Esophagus squamous epithelium (tissue), 5 donors: ENCODE measurements at places on chromosomes 6 and 20.

DNA sequence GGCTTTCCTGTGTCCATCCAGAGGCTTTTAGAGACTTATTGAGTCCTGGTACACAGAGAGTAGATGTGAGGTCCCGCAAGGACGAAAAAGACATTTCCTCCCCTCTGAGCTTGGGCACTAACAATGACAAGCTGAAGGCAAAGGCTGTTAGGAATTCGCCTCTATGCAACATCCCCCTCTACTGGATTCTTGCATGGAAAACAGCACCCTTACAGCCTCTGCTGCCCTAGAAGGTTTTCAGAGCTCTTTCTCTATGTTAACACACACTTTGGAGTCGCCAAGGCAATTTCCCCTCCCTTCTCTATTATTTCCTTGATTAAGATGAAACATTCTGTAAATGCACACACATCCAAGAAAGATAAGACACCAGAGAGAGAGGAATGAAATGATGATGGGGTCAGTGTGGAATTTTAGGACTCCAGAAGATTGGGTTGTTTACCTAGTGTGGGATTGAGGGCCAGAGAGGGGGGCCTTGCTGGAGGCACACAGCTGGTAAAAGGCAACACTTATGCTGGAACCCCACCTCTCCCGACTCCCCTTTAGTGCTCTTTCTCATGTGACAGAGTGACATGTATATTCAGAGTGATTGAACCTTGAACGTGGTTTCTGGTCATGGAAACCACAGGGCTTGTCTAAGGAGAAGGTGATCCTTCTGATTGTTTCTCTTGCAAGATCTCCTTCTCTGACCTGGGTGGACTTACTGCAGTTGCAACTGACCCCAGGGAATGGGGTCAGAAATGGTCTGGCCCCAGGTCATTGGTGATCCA is 300.7 kb downstream of the CLIC5 start:
- DNase-seq, result no peak

GRCh38 chr6:134961366-134961765 is 11.5 kb upstream of the ALDH8A1 start:
- no peak for DNase-seq

GRCh38 chr6:168964138-168964835 is 289.4 kb downstream of the THBS2 start:
- DNase-seq, result no peak

DNA sequence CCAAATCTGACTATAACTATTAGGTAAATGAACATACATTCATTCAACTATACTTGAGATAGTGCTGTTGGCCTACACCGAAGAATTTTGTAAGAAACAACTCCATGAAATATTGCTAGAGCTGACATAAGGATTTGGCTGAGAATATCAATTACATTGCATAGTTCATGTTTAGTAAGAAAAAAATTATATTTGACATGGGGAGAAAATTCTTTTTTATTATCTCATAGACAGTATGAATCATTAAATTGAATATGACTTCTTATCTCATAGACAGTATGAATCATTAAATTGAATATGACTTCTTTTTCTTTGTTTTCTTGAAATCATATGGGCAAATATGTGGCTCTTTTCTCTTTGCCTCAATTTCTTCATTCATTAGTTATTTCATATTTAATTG is 212.3 kb upstream of the HSF2 start:
- no peak for DNase-seq

DNA sequence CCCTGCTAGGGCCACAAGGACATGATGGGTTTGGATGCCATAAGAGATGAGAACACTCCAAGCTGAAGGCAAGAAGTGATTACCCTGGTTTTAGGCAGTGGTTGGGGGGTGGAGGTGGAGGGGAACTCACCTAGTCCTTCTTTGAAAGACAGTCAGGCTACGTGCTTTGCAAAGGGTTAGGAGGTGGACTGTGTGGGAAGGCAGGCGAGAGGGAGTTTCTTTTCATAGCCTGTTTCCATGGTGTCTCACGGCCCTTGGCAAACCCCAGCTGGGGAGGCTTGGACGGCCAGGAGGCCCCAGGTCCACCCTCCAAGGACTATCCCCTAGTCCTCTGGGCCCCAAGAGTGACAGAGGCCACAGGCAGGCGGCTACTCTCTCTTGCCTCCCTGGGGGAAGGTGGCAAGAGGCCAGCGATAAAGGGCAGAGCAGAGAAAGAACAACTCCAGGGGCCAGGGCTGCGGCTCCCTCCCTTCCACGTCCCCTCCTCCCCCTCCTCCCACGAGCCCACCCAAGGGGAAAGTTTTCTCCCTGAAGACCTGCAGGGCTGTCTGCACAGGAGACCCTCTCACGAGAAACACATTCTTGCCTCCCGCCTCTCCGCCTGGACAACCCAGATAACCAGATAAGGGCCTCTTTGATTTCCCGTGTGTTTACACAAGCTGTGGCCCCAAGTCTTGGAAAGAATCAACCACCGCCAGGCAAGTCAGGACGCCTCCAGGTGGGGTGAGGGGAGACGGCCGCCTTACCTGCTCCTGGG is 74.4 kb downstream of the NOL4L start:
- DNase-seq, result no peak

DNA sequence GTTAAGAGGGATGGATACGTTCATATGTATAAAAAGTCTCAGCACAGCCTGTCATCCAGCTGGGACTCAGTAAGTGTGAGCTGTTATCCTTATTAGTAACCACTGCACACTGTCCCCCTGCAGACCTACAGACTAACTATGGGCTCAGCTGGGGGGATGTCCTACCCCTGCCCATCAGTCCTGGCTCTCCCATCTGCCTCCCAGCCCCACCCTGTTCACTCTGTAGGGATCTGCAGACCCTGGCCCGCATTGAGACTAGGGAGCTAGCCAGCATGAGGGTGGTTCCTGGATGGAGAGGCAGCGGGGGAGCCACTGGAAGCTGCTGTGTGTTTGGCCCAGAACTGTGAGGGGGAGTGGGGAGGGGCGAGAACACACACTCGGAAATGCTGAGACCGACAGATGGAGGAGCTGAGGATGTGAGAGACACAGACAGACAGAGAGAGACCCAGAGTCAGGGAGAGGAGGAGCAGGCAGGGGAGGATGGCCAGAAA is 17.1 kb downstream of the XKR7 start:
- DNase-seq, result no peak

GRCh38 chr20:61957961-61958715 is 107.5 kb downstream of the TAF4 start:
- no peak for DNase-seq

DNA sequence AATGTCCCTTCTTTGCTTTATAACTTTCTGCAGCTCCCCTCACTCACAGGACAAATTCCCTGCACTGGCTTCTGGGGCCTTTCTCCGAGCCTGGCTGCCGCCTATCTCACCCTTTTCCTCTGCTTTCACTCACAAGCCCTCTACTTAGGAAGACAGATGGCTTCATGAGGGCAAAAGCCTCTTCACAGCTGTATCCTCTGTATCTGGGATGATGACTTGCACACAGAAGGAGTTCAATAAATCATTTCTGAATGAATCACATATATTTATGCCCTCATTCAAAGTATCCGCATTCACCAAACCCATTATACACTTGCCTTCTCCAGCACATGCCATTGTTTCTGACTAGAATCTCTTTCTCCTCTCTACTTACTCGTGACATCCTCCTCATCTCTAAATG is 159.0 kb upstream of the RIPOR2 start:
- DNase-seq, result no peak

GRCh38 chr6:75381877-75382633 is 97.5 kb upstream of the TMEM30A start:
- no peak for DNase-seq

GRCh38 chr20:22829356-22829755 is 205.8 kb upstream of the SSTR4 start:
- DNase-seq, result no peak

DNA sequence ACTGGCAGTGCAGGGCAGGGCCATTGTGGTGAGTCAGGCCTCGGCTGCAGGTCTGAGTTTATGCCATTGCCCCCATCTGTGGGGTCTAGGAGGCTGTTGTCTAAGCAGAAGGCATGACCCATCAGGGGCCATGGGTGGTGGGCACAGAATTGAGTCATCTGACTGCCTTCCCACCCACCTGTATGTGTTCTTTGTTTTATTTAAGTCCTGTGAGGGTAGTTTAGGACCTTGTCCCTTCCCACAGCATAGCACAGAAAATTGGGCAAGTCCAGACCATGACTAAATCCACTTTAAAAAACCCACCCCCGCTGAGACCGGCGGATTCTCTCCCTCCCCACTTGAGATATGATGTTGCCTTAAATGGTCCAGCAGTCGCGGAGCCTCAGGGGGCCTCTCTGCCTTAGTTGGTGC is 40.3 kb downstream of the ERMARD start:
- no peak for DNase-seq

DNA sequence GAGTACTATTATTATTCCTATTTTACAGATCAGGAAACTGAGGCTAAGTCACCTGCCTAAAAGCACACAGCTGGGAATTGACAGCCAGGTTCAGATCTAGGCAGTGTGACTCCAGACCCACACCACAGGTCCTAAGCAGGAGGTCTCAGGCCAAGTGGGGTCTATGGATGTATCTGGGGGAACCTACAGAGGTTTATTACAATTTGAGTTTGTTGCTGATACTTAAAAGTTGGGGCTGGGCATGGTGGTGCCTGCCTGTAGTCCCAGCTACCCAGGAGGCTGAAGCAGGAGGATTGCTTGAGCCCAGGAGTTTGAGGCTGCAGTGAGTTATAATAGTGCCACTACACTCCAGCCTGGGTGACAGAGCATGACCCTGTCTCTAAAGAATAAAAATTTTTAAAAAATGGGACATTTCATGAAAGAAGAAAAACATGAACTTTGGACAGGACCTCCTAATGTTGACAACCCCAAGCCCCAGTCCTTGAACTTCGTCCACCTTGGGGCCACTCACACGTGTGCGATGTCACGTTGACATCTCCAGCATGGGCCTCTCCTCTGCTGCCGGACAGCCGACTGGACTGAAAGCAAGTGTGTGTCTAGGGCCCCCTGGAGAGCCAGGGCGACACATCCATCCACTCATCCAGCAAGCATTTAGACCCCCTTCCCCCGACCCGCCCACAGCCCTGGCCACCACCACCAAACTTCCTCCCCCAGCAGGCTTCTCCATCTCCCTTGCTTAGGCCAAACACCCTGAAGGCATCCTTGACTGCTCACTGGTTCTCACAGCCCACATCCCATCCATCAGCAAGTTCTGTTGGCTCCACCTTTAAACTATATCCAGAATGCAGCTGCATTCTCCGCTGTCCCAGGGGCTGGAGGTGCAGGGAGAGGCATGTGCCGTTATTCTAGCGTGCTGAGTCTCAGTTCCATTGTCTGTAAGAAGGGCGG is 40.0 kb downstream of the NOL4L start:
- DNase-seq, result no peak

DNA sequence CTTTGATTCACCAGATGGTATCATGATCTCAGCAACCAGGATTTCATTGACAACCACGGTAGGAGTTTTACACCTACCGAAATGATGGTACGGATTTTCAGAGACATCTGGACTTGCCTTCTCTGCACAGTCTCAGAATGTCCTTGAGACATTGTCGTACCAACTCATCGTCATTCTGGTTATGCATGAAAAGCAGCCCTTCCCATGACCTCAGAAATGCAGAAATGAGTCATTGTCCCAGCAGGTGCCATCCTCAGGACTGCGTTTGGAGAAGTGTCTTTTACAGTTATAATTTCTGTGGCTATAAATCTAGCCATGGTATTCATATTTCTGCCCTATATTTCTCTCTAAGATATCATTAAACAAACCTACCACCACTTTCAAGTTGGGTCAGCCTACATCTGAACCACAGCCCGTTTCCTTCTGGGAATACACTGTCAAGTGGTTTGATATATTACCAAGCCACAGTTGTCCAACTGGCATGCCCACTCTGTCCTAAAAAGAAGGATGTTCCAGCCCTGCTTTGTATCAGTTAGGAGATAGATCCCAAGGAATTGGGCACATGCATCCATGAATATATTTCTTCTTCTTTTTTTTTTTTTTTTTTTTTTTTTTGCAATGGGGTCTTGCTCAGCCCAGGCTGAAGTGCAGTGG is 7.5 kb upstream of the BFSP1 start:
- DNase-seq, result no peak

DNA sequence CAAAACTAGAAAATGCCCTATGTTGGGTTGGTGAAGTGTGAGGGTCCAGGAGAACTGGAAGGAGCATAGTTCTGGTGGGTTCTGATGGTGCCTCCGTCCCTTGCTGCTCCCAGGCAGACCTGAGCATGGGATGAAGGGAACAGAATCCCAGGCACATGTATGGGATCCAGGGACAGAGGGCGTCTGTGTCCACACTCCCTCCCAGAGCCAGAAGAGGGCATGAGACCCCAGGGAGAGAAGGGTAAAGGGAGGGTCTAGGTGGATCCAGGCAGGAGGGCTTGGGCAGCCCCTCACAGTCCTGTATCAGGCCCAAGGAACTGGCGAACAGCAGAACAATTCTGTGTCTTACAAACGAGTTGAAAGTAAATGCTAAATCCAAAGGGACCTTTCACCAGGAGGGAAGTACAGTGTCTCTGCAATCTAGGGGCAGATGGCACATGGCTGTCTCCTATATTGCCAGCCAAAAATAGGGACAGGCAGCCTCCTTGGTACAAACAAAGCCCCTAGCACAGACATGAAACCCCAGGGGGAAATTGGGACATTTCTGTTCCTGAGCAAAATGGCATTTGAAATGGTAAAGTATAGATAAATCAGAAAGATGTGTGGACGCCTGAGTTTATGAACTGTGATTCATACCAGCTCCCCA is 2.5 kb upstream of the BPIFA1 start:
- DNase-seq, result no peak

- no peak for DNase-seq
These were observed 6.4 kb upstream of the MAS1L start for GRCh38 chr6:29494131-29494530.

DNA sequence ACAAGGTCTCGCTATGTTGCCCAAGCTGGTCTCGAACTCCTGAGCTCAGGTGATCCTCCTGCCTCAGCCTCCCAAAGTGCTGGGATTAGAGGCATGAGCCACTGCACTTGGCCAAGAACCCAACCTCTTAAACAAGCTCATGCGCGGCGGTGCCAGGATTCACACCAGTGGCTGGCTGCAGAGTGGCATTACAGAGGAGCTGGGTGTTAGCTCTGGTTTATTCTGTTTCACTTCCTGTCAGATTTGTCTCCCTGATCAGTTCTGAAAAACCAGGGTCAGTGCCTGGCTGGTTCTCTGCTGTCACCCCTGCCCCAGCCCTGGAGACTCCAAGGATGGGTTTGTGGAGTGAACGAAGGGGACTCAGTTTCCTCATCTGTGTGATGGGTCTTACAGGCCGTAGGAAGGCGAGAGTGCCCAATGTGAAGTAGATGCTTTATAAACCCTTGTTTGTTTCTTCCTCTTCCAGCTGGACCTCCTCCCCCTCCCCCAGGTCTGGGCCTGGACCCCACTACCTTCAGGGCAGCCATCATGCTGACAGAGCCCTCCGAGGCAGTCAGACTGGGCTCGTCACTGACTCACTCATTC is 63.4 kb downstream of the UBE2V1 start:
- no peak for DNase-seq

- no peak for DNase-seq
These were observed 625.4 kb downstream of the QKI start for GRCh38 chr6:164039954-164040375.

GRCh38 chr6:14716499-14717146 is 529.2 kb upstream of the JARID2 start:
- DNase-seq, result no peak

GRCh38 chr6:103101267-103101666 is 1707.8 kb downstream of the GRIK2 start:
- no peak for DNase-seq
